ENCODE measurements at places on chromosomes 5 and 9.

DNA sequence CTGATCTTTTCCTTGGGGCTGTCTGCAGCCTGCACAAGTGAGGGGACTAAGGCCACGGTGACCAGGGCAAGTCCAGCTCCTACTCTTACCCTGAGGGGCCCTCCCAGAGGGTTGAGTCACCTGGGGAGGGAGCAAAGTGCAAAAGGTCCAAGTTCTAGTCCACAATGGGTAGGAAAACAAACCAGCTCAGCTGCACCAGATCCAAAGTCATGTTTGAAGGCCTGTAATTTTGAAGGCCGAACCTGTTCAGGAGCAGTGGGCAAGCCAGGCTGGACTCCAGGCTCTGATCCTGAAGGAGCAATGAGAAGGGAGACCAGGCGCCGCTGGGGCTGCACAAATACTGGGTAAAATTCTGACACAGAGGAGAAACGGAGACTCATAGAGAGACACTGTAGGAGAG lies 15.8 kb upstream of the TCF7 start:
- no peak for DNase-seq

DNA sequence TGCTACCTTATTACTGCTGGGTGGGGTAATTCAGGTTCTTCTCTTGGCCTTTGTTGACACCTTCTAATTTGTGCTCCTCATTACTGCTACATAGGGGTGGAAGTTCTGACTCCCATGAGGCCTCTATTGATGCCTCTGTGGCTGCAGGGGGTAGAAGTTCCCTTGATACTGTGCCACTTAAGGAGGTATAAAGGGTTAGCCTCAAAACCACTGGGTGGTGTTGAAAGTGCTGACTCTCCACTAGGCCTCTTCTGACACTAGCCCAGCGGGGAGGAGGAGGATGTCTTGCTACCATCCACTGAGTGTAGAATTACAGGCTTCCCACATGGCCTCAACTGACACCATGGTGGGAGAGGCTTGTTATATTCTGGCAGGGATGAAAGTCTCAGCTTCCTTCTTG lies 36.7 kb upstream of the CCDC112 start:
- DNase-seq: no peak

GRCh38 chr5:154254896-154255295 lies 64.4 kb downstream of the GALNT10 start:
- no peak for DNase-seq

DNA sequence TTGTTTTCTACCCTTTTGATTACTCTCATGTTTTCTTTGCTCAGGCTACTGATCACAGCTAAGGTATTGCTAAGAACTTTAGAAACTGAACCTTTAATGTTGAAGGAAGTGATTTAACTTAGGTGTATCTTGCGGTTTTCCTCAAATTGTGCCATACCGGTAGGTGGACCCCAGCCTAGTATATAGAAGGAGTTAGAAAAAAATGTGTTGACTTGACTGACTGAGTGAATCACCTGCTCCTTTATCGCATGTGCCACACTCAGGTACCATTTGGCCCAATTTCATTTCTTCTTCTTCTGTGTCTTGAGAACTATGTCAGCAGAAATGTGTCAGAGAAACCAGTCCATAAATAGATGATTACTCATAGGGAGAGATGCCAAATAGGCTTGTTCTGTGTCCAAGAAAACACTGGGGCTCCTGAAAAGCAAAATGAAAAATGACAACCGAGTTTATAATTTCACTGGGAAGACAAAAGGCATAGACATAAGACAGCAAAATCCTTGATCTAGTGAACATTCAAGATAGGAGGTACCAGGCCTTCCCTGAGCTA lies 19.4 kb downstream of the PLPPR1 start:
- DNase-seq: no peak

DNA sequence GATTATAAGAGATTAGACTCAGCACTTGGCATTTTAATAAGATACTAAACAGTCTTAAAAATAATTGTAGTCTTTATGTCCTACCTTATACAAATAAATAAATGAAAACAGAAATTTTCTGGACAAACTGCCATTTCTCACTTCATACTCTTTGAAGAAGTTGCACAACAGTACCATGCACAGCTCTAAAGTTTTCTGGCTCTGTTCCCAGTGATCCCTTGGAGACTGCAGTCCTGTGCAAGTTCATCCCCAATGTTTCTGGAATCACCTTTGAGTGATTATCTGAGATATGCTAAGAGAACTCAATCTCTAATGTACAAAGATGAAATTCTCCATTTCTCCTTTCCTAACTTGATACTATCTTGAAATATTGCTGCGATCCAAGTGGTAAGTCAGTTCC lies 330.4 kb upstream of the EDIL3 start:
- DNase-seq: no peak

GRCh38 chr9:269081-269711 lies 54.5 kb downstream of the DOCK8 start:
- DNase-seq: no peak

GRCh38 chr5:60586307-60586901 lies 113.6 kb downstream of the DEPDC1B start:
- no peak for DNase-seq

GRCh38 chr5:150593996-150594395 lies 46.5 kb upstream of the SYNPO start:
- DNase-seq: no peak
